Mesenteric fat pad (tissue), 1 donor: ENCODE measurements at places on chromosomes 6 and 20.

GRCh38 chr6:117483004-117483644 is 650 bp downstream of the DCBLD1 start:
- peak; percentile 90 for DNase-seq

DNA sequence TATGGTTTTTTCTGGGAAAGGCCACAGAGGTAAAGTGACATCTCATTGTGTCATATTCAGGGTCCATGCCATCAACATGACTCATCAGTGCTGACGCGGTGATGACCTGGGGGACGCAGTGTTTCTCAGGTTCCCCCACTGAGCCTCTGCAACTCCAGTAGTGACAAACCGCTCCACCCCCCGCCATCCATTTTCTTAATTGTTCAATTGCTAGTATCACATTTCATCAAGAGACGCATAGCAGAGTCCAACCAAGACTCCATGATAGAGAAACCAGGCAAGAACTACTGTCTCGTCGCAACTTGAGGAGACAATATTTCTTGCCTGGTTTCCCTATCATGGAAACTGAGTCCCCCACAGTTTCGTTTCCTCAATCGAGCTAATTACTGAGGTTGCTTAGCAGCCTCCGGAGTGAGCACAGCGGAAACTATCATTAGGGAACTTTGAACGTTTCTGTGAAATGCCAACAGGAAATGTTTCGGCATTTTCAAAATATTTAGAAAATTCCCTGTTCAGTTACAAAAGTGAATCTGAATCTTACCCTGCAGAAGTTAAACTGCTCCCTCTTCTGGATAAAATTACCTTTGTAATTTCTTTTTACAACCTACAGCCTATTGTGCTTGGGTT is 12.2 kb upstream of the SERPINB1 start:
- DNase-seq: no peak

GRCh38 chr6:28977341-28978132 is 27.6 kb downstream of the ZNF311 start:
- DNase-seq: no peak

DNA sequence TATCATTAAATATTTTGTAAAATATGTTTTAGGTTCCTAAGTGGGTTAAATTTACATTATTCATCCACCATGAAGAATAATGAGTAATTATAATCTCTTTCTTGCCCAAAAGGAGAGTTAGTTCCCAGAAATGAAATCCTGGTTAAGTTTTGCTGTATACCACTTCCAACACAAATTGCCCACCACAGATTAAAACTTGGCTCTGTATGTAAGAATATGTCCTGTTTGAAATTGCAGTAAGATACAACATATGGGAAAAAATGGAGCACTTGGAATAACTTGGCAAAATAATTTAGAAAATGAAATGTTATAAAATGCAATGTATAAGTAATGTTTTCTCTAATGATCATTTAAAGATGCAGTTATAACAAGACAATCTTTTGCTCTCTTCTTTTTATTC is 64.3 kb upstream of the GJE1 start:
- no peak for DNase-seq

DNA sequence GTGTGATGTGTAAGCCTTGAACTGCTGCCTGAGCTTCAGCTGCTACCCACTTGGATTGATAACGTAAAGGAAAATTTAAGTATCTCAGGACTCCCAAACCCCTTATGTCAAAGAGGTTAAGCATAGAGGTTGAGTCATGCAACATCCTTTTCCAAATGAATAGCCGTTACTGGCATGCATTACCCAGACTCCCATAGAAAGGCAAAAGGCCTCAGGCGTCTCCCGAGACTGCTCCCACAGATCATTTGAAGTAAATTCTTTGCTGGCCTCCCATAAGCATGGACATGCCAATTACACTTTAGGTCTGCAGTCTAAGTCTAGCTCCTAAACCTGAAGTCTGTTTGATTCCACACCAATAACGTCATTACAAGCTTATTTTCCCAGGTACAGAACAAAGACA is 14.7 kb downstream of the IPCEF1 start:
- DNase-seq: no peak

- DNase-seq: no peak
Observed at GRCh38 chr20:32544260-32544722, 40.8 kb downstream of the NOL4L start.

GRCh38 chr20:36779656-36780025 is 6.1 kb upstream of the DSN1 start:
- no peak for DNase-seq

DNA sequence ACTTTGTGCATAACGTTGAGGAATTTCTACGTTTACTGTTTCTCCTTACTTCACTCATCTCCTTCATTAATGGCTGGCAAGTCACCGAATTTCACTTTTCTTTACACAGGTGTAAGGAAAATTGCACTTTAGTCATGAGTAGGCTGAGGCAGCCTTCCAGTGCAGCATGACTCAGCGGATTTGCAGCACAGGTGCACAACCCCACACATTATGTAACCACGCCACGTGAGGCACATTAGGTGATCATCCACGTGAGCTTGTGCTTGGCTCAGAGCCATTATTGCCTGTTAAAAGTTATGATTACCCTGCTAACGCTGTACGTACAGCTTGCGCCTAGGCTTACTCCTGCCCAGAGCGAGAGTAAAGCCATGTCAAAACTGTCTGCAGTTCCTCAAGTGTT is 158.8 kb downstream of the NKAIN2 start:
- DNase-seq: no peak

DNA sequence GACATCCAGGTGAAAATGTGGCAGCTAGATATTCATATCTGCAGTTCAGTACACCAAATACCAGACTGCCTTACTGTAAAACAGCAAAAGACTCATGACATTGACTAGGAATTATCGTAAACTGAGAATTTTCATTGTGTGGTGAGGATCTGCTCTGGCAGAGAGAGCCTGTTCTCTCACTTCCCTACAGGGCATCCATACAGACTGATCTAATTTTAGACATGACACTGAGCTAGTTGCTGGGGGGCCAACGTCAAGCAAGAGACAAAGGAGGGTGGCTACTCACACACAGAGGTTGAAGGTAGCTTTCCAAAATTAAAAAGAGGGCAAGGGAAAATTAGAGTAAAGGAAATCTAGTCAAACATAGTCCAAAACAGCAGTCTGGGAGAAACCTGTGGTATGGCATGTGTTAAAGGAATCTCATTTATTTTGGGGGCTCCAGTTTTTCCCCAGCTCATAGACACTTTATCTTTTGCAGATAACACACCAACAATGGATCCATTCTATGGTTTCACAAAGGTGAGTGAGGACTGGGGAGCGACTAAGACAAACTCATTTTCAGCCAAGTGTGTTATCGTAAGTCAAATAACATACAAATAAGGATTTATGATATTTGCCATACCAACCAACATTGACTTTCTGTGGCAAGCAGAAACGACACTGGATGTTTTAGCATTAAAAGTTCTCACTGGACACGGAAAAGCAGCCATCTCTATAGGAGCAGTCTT is 36.6 kb upstream of the NHSL1 start:
- DNase-seq: no peak

- no peak for DNase-seq
Observed at GRCh38 chr6:44967481-44967880, 360.6 kb upstream of the RUNX2 start.

DNA sequence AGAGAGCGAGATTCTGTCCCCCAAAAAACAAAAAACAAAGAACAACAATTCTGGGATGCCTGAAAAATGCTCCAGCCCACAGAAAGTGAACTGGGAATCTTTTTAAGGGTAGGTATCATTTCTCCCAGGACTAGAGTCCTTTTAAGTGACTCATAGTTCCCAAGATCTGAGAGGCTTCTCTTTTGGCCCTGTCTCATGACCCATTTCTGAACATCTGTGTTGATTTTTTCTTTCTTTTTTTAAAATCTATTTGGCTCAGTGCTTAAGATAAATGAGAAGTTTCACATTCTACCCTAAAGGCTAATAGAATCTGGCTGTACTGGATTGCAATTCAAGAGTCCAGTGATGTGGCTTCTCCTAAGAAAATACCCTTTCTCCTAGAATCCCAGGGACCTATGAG is 217.6 kb upstream of the FOXQ1 start:
- no peak for DNase-seq

DNA sequence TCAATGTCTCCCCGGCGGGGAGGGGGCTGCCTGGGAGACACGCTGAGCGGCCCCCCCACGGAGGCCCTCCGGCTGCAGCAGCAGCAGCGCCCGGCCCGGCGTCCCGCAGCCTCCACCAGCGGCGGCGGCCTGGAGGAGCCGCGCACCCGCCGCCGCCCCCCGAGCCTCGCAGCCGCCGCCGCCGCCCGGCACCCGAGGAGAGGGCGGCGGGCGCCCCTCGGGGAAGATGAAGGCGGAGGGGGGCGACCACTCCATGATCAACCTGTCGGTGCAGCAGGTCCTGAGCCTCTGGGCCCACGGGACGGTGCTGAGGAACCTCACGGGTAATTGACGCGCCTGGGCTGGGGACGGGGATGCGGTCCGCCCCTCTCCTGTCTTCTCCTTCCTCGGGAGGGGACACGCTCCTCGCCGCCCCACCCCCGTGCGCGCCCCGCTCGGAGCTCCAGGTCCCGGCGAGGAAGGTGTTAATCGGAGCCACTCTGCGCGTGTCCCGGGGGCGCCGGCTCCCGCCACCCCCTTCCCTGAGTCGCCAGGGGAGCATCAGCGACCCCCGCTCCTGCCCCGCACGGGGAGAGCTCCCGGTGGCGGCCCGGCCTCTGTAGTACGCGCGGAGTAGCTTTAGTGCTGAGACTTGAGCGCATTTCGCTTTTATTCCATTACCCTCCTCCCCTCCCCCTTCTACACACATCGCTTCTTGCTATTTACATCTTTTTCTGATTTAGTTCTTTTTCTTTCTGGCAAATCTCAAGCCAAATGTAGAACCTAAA is 686 bp downstream of the TMEM170B start:
- DNase-seq: no peak

DNA sequence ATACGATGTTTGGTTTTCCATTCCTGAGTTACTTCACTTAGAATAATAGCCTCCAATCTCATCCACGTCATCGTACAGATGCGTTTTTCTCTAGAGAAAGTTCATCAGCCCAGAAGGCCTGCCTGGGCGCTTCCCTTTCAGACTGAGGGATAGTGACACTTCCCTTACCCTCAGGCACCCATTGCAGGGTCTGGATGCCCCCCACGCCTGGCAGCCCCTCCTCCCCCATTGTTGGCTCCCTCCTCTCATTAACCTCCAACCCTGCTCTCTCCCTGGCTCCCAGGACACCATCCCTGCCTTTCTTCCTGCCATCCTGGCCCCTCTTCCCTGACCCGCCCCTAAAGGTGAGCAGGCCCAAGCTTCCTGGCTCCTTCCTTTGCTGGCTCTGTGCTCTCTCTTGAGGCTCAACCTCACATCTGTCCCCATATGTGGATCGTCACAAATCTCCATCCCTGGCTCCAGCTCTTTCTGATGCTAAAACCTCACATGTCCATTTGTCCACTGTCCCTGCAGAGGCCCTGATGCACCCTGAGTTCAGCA is 145.2 kb downstream of the SYCP2 start:
- DNase-seq: peak; percentile 55
